Activated T-cell treated with anti-CD3 and anti-CD28 coated beads, Interleukin-2, amount 50 U/mL, for 48 hours (primary cell): ENCODE measurements at places on chromosomes 4 and X.

DNA sequence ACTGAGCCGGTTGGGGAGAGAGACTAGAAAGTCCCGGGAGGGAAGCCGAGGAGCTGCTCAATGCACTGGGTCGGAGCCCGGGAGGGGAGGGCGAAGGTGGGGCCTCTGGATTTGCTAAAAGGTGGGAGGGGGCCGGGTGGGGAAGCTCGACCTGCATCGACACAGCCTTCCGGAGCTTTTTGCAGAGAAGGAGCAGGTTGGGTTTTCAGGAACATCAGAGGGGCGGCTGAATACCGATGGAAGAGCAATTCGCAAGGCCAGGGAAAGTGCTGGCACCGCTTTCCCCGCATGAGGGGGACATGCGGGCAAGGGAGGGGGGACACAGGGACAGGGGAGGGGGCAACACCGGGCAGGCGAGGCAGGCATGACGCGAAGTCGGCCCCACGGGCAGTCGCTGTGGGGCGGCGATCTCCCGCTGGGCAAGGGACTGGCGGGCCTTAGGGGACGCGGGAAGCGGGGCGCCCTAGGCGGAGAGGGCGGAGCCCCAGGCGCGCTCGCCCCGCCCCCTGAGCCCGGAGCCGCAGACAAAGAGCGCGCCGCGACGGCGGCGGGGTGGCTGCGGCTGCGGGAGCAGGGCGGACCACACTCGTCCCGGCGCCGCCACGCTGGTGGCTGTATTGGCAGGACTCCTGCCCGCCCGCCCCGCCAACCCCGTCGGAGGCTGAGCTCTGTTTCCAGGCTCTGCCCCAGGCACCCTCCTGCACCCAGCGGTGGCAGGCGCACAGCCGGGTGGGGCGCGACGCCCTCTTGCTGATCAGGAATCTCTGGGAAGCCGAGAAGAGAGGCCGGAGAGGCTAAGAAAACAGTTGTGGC lies 11.6 kb downstream of the PDZD4 start:
- DNase-seq, result peak; percentile 56

GRCh38 chr4:67929426-67929825 lies 33.9 kb downstream of the TMPRSS11A start:
- no peak for DNase-seq

- no peak for DNase-seq
Measured at GRCh38 chr4:112296949-112297880, at the start of gene ALPK1. Gene ALPK1 (plus strand): TSS chr4:112297369.

- no peak for DNase-seq
Measured at GRCh38 chrX:19743386-19743785, 144.0 kb downstream of the SH3KBP1 start.

- no peak for DNase-seq
Measured at GRCh38 chr4:181193131-181193930, 1049.9 kb upstream of the TENM3 start.
